ENCODE measurements at places on chromosomes 13 and 19.

GRCh38 chr13:29859971-29860370 is 9.6 kb upstream of the UBL3 start:
- DNase-seq, result no peak

- DNase-seq, result no peak
Observed at GRCh38 chr19:52687684-52688083, 47.2 kb downstream of the ZNF611 start.

DNA sequence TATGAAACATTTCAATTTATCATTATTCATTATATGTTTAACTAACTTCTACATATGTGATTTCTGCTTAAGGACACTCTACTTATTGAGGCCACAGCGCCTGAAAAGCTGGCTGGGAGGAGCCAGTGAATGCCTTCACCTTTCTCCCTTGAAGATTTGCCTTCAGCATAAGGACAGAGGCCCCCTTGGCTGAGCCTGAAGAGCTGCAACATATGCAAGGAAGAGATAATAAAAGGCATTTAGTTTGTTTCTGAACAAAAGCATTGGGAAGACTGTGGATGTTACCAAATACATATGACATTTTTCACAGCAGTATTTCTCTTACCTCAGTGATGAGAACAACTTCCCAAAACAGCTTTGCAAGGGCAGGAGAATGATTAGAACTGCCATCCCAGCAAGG is 92.1 kb downstream of the ABCC4 start:
- DNase-seq, result no peak

DNA sequence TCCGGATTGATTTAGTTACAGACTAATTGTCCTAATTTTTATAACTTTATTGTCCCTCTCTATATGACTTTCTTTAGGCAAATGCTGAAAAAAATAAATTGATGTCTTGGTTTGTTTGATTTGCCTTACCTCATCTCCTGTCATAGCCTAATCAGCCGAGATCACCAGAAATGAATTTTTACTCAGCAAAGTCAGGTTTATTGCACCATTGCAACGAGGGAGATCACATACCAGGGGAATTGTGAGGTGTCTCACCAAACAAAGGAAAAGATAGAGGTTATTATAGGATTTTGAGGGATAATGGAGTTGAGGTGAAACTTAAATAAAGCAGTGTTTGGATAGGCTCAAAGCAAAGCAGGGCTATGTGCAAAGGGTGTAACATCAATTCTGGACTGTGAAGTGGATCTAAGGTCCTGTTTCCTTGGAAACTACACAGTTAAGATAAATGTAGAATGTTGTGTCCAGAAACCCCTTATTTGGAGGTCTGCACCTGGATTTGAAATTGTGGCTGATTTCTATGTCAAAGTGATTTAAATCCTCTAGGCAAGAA is 372.6 kb downstream of the OXGR1 start:
- DNase-seq, result no peak

DNA sequence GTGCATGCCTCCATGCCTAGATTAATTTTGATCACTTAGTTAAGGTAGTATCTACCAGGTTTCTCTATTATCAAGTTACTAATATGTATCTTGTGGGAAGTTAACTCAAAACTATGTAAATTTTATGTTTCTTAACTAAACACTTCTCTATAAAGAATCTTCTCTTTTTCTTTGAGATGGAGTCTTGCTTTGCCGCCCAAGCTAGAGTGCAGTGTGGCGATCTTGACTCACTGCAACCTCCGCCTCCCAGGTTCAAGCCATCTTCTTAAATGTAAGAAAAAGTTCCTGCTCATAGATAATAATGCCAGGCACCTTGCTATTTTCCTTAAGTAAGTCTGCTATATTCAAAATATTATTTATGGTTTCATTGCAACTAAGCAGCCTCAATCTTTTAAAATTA is 58.4 kb downstream of the ELF1 start:
- no peak for DNase-seq

DNA sequence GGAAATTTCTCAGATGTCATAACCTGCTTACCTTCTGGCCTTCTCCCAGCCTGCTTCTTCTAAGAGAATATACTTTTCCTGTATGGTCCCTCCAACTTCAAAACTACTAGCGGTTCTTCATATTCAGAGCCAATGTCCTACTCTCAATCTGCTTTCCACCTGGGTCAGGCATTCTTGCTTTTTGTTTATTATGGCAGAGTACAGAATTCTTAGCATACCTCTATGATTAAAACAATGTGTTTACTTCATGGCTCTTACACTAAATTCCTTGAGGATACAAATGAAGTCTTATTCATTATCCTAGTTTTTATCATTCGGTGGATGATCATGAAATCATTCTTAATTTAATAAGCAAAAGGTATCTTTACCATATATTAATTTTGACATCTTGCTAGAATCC is 484.2 kb upstream of the SLITRK1 start:
- DNase-seq, result no peak
